ENCODE measurements at places on chromosomes 16 and 17.

DNA sequence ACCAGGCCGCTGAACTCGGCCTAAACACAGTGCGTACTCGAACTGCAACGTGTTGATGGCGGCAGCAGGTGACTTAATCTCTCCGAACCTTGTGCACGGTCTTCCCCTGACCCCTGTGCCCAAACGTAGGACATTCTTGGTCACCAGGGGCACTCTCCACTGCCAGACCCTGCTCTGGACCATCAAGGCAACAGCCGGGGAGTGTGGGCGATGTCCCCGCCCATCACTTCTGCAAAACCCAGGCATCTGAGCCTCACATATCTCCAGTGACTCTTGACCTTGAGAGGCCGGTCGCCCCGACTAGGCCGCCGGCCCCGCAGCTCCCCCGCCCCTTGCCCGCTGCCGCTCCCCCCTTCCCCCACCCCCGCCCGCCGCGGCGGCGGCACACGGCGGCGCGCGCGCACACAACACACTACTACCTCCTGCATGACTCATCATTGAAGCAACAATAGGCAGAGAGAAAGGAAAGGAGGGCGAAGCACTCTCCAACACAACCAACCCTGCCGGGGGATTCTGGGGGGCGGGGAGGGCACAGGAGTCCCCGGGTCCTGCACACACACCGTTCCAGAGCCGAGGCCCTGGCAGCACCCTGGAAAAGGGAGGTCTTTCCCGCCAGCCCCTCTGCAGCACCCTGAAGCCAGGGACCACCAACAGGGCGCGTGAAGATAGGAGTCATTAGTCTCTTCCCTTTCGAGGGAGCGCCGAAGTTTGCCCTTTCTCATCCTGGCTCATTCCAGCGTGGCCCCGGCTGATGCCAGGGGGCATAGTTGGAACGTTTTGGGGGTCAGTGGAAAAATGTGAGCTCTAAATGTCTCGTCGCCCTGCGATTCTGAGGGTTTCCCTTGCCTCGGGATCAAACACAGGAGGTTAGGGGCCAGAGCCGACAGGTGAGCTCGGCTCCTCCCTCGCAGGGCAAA is 1.9 kb downstream of the MNT start:
- no peak for DNase-seq

GRCh38 chr17:31492880-31493655 is 101.6 kb downstream of the RAB11FIP4 start:
- DNase-seq: no peak

- DNase-seq: no peak
Observed at GRCh38 chr17:29131814-29132682, 48.1 kb downstream of the MYO18A start.

DNA sequence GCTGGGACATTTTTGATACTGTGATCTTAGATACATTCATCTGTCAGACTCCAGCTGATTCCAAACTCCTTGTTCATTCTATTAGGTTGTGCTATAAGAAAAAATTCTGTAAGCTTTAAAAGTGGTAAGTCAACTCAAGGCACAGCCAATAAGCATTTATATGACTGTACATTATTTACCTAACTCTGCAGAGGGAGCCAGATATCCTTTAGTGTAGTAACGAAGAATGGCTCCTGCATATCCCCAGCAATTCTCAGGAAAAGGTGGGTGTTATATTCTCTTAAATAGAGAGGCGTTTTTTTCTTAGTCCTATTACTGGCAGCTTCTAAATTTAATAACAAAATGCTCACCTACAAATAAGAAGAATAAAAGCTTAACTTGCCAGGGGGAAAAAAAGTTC is 374.3 kb upstream of the GOT2 start:
- DNase-seq: no peak

GRCh38 chr16:4172070-4172469 is 55.8 kb upstream of the ADCY9 start:
- DNase-seq: no peak

GRCh38 chr17:8121681-8122421 is 2.1 kb downstream of the HES7 start:
- no peak for DNase-seq

DNA sequence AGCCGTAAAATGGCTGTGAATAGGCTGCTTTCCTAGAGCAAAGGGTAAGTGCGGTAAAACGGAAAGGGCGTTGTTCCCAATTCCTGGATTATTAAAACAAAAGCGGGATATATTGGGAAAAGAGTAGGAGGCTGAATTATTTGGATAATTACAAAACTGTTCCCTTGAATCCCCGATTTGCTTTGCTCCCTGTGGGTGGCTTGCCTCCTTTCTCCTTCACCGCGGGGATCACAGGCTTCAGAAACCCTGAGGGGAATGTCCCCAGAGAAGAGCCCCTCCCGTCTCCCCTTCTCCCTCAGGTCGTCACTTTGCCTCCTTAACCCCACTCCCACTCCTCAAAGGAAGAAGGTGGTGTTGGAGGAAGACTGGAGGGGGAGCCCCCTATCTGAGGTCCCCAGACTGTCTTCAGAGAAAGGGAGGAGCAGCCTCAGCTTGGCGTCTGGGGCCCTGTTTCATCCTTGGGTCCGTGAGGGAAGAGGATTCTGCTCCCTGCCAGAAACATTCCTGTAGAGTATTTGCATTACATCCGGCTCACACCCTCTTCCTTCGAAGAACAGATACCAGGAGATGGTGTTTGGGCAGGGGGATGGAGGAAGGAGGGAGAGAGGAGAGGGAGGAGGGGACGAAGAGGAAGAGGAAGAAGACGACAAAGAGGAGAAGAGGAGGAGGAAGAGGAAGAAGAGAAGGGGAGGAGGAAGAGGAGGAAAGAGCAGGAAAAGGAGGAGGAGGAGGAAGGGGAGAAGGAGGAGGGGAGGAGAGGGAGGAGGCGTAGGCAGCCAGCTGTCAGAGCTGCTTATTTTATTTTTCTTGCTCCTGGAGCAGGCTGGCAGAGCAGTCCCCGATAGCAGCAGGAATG is 31.8 kb downstream of the MRM1 start:
- no peak for DNase-seq

- DNase-seq: no peak
Observed at GRCh38 chr17:60383379-60383778, 8.6 kb downstream of the USP32 start.

GRCh38 chr16:706189-707061 is 824 bp upstream of the FBXL16 start:
- DNase-seq: no peak

- DNase-seq: peak; percentile 39
Observed at GRCh38 chr17:72421128-72422092, 300.6 kb downstream of the SOX9 start.

DNA sequence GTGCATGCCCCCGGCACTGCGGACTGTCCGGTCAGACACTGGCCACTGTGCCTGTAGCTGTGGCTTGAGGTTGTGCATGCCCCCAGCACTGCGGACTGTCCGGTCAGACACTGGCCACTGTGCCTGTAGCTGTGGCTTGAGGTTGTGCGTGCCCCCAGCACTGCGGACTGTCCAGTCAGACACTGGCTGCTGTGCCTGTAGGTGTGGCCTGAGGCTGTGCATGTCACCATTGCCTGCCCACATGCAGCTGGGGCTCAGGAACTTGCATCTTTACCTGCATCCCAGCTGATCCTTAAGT is 5.2 kb downstream of the MTHFSD start:
- DNase-seq: no peak

GRCh38 chr17:57935833-57936807 is 19.1 kb downstream of the CUEDC1 start:
- DNase-seq: no peak

DNA sequence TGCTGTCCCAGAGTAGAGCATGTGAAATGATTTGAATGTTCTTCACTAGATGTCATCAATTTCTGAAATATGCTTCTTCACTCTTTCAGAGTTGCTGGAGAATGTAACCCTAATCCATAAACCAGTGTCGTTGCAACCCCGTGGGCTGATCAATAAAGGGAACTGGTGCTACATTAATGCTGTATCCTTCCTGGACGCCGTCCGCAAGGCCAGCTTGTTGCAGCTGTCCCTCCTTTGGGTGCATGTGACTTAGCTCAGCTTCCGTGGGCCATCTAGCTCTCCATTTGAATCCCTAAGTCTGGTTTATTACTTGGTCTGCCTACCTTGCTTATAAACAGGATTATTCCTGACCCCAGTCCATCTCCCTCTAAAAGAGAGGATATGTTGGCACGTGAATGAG is 58.8 kb downstream of the USP10 start:
- no peak for DNase-seq

GRCh38 chr16:56931271-56931891 is 561 bp upstream of the HERPUD1 start:
- no peak for DNase-seq

DNA sequence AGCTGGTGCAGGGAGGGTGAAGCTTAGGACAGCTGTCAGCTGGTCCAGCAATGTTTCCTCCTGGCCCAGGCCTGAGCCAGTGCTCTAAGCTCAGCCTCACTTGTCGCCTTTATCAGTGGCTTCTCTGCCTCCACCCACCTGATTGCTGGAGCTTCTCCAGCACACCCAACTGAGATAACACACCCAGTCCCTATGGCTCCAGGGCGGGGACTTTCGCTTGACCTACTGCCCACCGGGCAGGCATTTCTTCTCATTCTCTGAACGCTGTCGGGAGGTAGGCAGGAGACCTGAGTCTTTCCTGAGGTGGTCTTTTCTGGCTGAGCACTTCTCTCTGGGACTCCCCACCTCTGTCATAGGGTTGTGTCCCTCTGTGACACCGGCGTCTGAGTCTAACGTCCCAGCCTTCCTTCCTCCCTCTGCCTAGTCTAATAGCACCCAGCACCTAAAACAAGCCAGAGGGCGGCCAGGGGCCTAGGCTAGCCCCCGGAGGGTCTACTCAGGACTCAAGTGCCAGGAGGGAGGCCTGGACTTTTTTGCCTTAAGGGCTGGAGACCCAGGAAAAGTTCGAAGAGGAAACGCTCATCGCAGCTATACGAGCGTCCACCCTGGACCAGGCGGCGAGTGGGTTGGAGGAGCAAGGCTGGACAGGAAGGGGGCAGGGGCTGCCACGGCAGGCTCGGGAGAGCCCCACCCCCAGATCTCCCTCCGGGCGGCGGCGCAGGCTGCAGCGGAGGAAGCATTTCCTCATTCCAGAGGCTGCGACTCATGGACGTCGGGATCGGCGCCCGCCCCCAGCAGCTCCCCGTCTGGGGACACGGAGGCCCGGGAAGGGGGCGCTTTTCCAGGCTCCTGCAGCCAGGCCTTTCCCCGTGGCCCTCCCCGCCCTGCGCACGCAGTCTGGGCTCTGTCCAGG is 756 bp downstream of the TAX1BP3 start:
- peak; percentile 31 for DNase-seq

DNA sequence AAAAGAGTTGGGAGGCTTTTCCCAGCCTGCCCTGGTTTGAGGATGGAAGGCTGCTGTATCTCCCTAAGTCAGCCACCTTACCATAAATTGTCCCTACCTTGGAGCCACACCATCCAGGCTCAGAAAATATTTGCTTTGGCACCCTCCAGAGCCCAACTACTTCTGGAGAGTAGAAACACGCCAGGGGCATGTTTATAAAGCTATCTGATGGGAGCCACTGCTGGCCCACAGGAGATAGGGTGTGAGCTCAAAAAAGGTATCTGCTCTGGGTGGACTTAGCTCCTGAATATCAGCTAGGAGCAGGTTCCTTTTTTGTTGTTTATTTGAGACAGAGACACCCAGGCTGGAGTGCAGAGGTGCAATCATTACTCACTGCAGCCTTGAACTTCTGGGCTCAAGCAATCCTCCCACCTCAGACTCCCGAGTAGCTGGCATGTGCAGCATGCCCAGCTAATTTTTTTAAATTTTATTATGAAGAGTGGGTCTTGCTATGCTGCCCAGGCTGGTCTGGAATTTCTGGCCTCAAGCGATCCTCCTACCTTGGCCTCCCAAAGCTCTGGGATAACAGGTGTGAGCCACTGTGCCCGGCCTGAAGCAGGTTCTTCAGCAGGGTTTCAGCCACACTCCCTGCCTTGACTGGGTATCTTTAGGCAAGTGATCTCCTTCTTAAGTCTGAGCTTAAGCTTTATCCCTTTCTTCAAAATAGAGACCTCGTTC is 147.1 kb downstream of the SALL1 start:
- no peak for DNase-seq

- DNase-seq: no peak
Observed at GRCh38 chr17:73495641-73496040, 148.6 kb downstream of the SDK2 start.

GRCh38 chr17:65694601-65695000 is 133.2 kb upstream of the AXIN2 start:
- no peak for DNase-seq

All from brain pericyte (primary cell).